NCI-H1417 (cell line): ENCODE measurements at places on chromosomes 5 and 9.

- no peak for DNase-seq
These were observed 330.1 kb downstream of the MAN2A1 start for GRCh38 chr5:110019780-110020179.

DNA sequence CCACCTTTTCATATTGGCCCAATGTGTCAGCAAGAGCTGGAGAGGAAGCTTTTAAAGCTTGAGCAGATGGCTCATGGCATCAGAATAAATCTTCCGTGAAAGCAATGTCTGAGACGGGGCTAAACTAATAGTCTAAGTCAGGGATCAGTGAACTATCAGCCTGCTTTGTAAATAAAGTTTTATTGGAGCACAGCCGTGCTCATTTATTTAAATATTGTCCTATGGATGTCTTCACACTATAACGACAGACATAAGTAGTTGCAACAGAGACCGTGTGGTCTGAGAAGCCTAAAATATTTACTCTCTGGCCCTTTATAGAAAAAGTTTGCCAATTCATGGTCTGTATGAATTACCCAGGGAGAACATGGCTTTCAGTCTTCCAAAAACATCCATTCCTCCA, 85.6 kb upstream of the SLC44A1 start:
- DNase-seq, result no peak

GRCh38 chr5:36073595-36074216, 7.0 kb upstream of the UGT3A2 start:
- DNase-seq, result no peak

DNA sequence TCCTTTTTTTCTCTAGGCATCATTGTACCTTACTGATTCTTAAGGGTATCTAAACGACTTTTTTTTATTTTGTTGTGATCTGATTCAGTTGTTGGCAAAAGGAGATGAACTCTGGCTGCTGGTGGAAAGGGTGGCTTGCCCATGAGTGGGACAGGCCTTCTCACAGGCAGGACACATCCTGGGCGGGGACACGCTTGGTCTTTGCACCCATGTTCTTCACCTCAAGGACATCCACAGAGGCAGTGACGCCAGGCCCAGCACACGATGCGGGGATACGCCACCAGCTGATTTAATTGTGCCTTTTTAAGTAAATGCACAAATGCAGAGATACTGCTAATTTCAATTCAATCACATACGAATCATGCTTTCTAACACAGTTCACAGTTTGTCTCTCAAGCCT, 208.1 kb downstream of the FANCC start:
- DNase-seq, result no peak

- no peak for DNase-seq
These were observed 212.5 kb downstream of the TMC1 start for GRCh38 chr9:72733895-72734294.

- DNase-seq, result peak; percentile 56
These were observed 64.0 kb downstream of the POU5F2 start for GRCh38 chr5:93677359-93677891.

DNA sequence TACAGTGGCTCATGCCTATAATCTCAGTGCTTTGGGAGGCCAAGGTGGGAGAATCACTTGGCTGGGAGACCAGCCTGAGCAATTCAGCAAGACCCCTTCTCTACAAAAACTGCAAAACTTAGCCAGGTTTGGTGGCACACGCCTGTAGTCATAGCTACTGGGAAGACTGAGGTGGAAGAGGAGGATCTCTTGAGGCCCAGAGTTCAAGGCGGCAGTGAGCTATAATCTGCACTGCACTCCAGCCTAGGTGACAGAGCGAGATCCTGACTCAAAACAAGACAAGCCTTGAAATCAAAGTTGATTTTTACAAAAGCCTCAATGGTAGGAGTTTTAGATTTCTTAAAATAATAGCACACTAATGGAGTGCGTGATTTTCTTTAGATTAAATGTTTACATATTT, 14.6 kb downstream of the UBE2D2 start:
- DNase-seq, result no peak

DNA sequence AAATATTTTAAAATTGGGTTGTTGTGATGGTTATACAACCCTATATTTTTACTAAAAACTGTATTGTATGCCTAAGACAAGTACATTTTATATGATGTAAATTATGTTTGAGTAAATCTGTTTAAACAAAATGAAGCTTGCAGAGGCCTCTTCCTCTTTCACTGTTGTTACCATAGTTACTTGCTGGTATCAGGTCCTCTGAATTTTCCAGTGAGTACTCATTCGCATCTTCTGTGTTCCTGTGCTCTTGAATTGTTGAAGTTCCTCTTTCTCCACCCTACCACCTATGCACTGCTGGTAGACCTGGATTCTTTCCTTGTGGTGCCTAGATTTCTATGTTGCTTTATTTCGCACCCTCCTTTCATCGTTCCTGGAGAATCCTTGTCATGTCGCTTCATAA, 938.5 kb upstream of the ACO1 start:
- DNase-seq, result peak; percentile 6

DNA sequence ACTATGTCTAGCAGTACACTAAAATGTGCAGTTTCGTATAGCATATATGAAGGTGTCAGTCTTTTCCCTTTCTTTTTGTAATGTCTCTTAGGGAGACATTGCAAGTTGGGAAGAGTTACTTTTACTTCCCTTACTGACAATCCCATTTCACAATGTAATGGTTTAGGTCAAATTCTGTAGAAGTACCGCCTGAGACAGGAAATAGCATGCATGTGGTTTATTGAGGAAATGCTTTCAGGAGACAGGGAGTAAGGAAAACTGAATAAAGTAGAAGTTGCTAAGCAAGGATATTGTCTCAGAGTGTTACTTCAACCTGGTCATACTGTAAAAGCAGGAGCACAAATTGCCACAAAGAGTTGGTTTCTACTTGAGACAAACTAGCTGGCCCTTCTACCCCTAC, 32.1 kb upstream of the MSANTD3 start:
- DNase-seq, result no peak

GRCh38 chr5:35436400-35437057, 181.1 kb upstream of the SPEF2 start:
- DNase-seq, result peak; percentile 29

- DNase-seq, result no peak
These were observed 2.4 kb upstream of the STC2 start for GRCh38 chr5:173330338-173331206.

GRCh38 chr9:98775831-98776441, 20.4 kb downstream of the ANKS6 start:
- DNase-seq, result peak; percentile 73

DNA sequence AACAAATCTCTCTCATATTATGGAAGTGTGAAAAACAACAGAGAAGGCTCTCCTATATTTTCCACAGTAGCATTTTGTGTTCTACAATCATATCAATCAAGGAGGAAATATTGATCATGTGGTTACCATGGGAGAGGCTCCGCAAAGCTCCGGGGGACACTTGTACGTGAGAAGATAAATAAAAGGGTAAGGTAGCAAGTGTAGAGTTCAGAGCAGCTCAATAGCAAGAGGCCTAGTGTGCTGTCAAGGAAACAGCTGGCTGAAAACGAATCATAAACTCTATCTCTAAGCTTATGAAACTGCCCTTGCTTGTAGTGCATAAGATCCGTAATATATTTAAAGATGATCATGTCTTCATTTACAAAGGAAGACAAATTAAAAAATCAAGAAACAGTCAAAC, 57.5 kb downstream of the CDH18 start:
- DNase-seq, result no peak

- no peak for DNase-seq
These were observed 340.5 kb downstream of the ARHGEF28 start for GRCh38 chr5:73966451-73966850.

- no peak for DNase-seq
These were observed 2.6 kb downstream of the VDAC1 start for GRCh38 chr5:134001938-134002731.

GRCh38 chr9:86795823-86796553, 151.3 kb downstream of the GAS1 start:
- DNase-seq, result no peak

GRCh38 chr5:30121043-30121442, 1072.4 kb upstream of the CDH6 start:
- DNase-seq, result no peak

DNA sequence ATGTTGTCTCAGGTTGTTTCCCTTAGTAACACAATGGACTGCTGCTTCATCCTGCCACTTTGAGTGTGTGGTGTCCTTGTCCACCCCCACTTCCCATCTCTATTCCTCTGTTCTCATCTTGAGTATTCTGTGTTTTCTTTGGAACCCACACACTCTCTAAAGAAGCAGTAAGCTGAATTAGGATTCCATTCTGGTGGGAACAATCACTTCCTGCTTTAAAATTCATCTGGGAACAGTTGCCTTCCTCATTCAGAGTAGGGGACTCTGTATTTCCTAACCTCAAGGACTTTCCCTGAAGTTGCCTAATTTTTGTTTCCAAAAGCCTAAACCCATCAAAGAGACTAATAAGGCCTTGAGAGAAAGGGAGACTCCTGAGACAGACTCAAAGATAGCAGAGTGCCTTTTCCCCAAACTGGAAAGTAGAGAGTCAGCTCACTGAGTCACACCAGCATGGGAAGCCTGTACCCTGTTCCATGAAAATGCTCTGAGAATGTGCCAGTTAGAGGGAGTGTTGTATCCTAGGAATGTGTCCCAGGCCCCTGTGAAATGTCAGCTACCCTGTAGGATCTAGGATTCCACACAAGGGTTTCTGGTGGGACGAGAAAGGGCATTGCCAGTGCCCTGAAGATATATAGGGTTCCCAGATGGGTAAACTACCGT, 63.6 kb downstream of the CCDC192 start:
- DNase-seq, result no peak

- no peak for DNase-seq
These were observed 36.4 kb upstream of the CCDC152 start for GRCh38 chr5:42720251-42720650.

DNA sequence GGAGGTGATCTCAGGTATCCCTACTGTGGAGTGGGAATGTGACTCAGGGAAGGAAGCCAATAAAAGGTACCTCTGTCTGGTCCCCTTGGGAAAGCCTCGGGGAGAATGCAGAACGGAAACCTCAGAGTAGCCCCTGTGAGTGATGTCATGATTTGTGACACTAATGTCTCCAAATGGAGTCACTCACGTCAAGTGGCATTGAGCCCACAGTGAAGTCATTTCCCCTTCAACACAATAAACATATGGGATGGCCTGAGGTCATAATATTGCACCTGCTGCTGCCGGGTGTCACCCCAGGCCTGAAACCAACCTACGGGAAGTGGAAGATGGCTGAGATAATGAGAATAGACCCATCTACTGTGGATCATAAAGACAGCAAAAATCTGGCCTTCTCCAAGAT, 75.9 kb upstream of the GOLM1 start:
- peak; percentile 76 for DNase-seq

GRCh38 chr5:78573318-78573717, 75.3 kb downstream of the LHFPL2 start:
- no peak for DNase-seq

- no peak for DNase-seq
These were observed 30.2 kb upstream of the FUBP3 start for GRCh38 chr9:130549093-130549735.

GRCh38 chr5:140642718-140643117, 3.5 kb downstream of the TMCO6 start:
- DNase-seq, result no peak

DNA sequence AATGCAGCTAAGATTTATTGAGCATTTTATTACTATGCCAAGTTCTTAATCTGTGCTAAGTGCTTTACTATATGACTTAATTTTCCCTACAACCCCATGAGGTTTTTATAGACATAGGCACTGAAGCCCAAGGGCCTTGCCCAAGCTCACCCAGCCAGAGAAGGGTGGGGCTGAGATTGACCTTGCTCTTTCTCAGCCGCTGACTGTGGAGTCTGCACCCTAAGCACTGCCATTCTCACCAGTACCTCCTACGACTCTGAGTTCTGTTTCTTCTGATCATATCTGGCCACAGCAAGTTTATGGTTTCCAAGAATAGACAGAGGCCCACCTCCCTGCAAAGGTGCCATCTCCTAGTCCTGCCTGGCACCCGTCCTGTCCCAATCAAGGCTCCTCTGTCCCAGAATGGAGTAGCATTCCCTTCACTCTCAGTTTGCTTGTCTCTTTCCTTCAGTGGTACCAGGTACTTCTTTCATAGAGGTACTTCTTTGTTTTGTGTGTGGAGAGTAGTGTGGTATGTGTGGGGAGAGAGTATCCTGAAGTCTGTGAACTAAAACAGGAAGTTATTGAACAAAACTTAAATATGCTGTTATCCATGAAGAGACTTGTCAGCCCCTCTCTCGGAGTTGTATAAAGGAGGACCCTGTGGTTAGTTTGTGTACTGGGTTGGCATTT, 42.6 kb downstream of the CSF1R start:
- DNase-seq, result no peak

- DNase-seq, result no peak
These were observed 69.2 kb upstream of the PLPP1 start for GRCh38 chr5:55603922-55604321.

GRCh38 chr9:77475641-77476473, 172.3 kb downstream of the GNA14 start:
- DNase-seq, result peak; percentile 25

- DNase-seq, result no peak
These were observed 4.2 kb downstream of the ARID3C start for GRCh38 chr9:34624475-34625185.

DNA sequence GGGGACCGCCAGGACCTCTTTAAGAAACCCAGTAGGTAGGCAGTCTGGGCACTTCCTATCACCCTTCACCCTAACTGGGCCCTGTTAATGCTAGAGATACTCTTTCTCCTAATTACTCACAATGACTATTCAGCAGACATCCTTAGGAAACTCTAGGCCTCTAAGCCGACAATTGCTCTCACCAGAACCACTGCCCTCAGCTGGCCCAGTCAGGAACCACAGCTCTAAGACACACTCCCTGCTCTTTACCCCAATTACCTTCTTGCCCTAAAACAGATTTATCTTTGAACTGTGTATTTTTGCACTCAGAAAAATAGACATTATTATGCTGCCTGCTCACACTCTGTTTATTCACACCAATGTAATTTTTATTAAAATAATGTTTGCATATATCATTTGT, 432.6 kb upstream of the SLC30A5 start:
- DNase-seq, result no peak

DNA sequence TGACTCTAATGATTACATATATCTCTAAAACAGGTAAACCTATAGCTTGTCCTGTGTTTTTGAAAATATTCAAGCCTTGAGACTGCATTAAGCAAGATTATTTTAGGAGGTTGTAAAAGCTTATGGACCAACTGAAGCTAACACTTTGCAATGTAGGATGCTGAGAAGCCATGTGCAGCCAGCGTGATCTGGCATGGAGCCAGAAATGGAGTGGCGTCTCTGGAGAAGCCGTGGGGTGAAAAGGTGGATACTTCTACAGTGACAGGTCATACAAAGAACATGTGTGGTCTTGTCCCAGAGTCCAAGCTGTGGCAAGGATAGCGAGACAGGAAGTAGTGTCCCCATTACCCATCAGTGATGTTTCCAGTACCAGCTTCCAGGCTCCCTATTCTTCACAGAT, 100.8 kb upstream of the CD180 start:
- peak; percentile 24 for DNase-seq

GRCh38 chr5:57937501-57938173, 455.0 kb upstream of the ACTBL2 start:
- DNase-seq, result peak; percentile 1

DNA sequence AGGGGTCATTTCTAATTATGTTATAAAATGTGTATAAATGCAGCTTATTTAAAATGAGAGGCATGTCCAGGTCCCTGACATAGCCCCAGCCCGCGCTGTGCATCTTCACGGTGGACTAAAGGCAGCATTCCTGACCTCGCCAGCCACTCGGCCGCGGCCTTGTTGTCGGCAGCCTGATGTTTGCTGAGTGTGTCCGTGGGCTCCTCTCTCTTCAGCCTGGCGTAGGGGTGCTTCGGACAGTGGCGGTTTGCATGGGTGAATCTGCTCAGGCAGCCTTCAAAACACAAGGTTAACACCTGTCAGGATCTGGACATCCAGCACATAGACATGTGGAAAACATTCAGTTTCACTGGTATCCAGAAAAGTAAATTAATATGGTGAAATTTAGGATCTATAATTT, 8.8 kb upstream of the SLC35D2 start:
- DNase-seq, result no peak
